ENCODE measurements at places on chromosomes 1 and 21.
A peak's percentile ranks its signal among the peaks of the same experiment; 100 is the strongest.

DNA sequence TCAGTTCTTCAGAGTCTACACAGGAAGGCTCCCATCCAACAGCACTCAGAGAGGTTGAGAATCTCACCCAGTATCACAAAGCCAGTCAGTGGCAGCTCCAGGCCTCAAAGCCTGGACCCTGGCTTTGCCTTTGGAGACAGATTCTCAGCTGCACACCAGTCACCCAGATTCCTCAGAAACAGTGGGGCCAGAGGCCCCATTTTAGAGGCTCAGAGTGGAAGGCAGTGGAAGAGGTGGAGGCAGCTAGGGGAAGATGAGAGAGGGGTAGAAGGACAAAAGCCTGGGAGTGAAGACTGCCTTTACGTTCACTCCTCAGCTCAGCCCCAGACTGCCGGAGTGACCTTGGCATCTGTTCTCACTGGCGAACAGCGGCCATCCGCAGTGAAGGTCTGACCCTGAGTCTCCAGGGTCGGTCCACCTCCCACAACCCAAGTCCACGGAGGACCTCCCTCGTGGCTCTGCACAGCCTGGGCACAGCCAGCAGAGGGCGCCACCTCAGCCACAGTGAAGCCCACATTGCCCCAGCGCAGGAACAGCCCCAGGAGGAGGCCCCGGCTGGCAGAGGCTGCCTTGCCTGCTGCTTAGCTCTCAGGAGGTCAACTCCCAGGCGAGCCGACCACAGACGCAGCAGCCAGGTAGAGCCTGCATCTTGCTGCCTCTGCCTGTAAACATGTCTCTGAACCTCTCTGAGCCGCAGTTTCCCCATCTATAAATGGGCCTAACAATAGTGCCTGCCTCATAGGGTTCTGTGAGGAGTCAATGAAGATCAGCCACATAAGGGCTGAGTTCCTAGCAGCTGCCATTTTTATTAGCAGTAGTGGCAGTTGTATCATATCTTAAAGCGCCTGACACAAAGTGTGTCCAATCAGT, 5.9 kb upstream of the FNDC5 start:
- DNase-seq = peak; percentile 46

- DNase-seq = no peak
Observed at GRCh38 chr1:56300836-56301235, 278.5 kb downstream of the PLPP3 start.

- no peak for DNase-seq
Observed at GRCh38 chr21:41429305-41429704, 3.3 kb downstream of the MX1 start.

- no peak for DNase-seq
Observed at GRCh38 chr1:156845953-156846545, 12.9 kb downstream of the INSRR start.

DNA sequence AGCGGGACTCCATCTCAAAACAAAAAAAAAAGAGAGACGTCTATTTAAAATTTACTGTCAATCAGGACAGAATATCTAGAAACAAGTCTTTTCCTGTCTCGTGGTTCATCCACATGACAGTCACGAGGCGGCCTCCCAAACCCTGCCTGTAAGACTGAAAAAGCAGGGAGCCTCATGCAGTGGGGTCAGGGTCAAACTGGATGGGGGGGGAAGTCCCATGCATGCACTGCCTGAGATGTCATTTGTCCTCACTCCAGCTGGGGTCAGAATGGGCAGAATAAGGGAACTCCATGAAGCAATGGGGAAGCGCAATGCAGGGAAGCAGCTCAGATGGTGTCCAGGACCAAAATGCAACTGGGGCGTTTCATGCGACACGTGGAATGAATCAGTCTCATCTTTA, 85.5 kb downstream of the PIK3CD start:
- DNase-seq = no peak

DNA sequence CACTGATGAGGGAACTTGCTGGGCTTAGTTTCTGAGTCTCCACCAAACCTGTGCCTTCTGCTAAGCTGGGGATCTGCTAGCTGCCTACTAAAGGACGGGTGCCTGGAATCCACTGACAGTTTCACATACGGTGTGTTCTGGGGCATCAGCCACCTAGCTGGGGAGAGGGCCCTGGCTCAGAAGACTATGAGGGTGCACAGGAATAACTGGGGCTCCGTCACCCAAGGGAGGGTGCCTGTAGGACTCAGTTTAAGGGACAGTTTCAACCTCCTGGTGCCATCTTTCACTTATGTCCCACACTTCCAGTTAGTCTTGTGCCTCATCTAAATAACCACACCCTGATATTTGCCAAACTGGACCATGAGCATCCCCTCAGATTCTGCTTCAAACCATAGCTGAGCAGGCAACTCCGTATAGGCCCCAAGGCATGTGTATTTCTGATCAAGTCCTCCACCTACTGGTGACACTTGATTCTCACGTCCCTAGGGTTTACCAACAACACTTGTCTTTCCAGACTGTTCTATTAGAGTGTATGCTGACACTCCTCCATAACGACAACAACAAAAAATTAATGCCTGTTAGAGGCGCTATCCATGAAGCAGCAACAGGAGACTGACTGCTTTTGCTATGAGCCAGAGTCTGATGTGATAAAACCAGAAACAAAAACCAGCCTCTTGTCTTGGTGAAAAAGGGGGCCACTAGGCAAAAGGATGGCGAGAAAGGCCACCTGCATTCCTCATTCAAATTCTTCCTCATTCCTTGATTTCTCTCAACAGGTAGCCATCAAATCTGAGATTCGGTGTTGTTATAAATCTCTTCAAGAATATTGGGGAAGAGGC, 55.0 kb upstream of the PAXBP1 start:
- no peak for DNase-seq

DNA sequence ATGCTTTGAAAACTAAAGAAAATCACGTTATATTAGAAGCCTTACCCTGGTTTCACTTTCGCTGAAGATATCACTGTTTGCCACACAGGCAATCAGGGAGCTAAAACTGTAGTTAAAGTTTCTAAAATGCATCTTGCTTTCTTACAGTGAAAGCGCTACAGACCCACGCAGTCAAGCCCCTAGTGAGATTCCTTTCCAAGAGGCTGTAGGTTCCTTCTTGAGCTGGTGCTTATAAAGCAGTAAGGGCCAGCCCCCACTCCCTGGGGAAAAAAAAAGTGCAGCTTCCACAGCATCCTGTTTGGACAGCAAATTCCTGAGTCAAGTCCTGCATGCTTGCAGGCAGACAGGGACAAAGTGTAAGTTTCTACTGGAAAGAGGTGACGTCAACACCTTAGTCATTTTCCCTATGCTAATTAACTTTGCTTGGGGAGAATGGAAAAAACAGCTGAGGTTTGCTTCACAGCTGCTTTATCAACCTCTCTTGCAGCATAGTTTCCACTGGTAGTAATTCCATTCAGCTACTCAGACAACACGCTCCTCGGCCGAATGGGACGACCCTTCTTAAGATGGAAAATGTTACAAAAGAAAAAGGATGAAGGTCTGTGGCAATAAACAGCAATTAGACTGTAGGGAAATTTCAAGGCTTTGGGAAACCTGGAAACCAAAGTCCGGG, 14.7 kb upstream of the KCNE1 start:
- peak; percentile 34 for DNase-seq

- no peak for DNase-seq
Observed at GRCh38 chr1:211783897-211784296, 46.7 kb downstream of the LPGAT1 start.

GRCh38 chr1:57376041-57376440, 47.8 kb downstream of the DAB1 start:
- DNase-seq = no peak

All from stimulated activated CD4-positive, alpha-beta T cell treated with anti-CD3 and anti-CD28 coated beads, Interleukin-4, amount 100 ng/mL, for 48 hours (primary cell).